Gastroesophageal sphincter (tissue), 4 donors: ENCODE measurements at places on chromosomes 2 and 18. TPM values are rescaled to one million over a fixed set of nuclear protein-coding genes. Genes with fewer than 3 reads are reported as not detected.

DNA sequence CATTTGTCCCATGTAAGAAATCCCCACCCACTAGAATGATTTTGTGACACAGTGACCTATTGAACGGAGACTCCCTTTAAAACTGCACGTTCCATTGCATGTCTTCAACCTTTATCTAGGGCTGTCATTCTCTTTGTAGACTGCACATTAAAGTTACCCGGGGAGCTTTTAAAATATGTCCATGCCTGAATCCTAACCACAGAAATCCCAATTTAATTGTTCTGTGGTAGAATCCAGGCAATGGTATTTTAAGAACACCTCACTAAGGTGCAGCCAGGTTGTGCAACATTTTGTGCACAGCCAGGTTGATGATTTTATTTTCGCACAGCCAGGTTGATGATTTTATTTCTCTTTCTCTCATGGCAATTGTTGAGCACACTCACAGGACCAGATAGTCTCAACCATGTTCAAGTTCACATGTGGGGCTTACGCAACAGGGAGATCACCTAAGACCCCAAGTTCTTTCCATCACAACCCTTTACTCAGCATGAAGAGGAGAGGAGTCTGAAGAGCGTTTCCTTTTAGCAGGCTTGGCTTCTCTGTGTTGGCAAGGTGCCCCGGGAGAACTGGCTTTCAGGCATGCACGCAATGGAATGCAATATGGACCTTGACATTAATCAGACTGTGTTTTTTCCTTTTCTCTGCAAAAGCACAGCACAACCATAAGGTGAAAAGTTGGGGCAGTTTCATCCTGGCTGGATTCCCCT lies 467.3 kb upstream of the ETAA1 start:
- ATAC-seq, result peak; percentile 36

GRCh38 chr2:233428008-233428407 lies 73.7 kb downstream of the DGKD start:
- no peak for ATAC-seq

GRCh38 chr18:22493255-22493654 lies 75.5 kb upstream of the CTAGE1 start:
- ATAC-seq, result no peak

GRCh38 chr2:236988690-236989624 lies 96.7 kb upstream of the COPS8 start:
- peak; percentile 91 for ATAC-seq

DNA sequence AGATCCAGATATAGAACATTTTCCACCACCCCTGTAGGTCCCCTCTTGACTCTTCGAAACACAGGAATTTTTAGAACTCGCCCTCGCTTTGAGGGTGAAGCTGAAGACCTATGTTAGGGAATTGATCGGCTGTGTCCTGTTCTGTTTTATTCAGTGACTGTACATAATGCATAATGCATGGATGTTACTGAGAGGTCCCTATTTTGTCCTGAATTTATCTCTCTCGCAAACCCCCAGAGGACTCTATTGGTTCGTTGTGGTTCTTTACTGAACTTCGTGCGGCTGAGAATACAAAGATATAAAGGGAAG lies 431 bp upstream of the EIF5B start:
- ATAC-seq, result peak; percentile 0

- ATAC-seq, result no peak
These were observed 95.3 kb upstream of the ALKAL2 start for GRCh38 chr2:383178-383577.

DNA sequence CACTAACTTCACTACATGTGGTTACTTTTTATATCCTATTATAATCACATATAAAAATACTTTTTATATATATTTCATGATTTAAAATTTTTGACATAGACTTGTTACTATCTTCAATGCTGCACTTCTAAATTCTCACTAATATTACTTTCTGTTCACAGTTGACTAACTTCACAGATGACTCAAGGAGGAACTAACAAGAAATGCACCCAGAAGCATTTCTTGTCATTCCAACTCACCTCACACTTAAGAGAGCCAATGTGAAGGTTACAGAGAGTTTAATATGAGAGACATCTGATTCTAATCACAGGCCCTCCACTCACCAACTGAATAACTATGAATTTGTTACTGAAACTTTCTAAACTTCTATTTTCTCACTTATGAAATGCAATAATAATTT lies 399.8 kb upstream of the SLC8A1 start:
- ATAC-seq, result no peak

- no peak for ATAC-seq
These were observed 76.2 kb upstream of the EFEMP1 start for GRCh38 chr2:55999790-56000189.

DNA sequence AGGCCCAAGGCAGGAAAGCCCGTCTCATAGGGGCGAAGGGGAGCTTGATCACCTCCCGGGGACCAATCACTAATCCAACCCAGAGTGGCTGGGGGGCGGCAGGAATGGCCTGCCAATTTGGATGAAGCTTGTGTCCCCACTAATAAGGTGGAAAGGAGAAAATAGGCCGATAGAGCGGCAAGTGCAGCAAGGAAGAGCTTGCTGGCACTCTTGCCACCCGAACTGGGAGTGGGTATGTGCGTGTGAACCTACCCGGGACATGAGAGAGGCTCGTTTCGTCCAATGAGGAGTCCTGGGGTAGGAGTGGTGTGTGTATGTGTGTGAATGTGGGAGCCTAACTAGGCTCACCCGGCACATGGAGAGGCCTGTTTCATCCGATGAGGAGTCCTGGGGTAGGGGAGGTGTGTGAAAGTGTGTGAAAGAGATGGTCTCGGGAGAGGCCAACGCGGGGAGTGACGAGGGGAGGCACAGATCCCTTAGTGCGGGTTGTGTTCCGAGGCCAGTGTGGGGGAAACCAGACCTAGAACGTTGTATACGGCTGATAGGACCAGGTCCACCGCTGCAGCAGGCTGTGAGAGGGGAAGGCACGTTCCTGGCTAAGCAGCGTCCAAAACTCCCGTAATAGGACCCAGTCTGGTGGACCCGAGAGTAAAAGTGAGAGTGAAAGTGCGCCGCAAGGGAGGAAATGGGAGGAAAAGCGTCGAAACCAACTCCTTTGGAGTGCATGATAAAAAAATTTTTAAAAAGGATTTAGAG lies 47.1 kb upstream of the SELENOI start:
- peak; percentile 78 for ATAC-seq

DNA sequence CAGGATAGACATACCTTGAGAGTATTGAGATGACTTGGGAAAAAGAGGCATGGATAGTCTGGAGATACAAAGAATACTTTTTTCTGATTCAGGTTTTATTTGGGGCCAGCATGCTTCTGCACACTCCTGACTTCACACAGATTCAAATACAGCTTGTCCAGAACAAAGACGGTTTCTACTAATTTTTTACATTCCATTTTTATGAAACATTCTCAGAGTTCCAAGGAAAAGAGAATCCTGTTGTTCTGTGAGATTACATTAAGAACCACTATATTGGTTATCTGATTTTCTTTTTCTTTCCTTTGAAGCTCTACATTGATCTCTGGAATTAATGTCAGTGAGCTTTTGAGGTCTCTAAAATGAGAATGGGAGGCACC lies 41.0 kb downstream of the PTPRM start:
- no peak for ATAC-seq

DNA sequence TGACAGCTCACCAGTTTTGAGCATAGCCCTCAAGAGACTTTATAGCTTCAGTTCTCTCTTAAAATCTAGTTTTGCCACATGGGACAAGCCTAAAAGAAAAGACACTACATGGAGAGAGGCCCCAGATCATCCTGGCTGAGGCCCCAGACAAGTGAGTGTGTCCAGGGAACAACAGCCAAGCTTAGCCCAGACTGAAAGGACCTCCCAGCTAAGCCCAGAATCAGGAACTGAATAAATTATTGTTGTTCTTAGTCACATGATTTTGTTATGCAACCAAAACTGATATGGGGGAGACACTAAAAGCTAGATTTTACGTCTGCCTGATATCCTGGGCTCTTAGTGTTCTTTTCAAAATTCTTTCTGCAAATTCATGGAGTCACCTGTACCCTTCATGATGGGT lies 29.3 kb upstream of the LBH start:
- peak; percentile 69 for ATAC-seq

DNA sequence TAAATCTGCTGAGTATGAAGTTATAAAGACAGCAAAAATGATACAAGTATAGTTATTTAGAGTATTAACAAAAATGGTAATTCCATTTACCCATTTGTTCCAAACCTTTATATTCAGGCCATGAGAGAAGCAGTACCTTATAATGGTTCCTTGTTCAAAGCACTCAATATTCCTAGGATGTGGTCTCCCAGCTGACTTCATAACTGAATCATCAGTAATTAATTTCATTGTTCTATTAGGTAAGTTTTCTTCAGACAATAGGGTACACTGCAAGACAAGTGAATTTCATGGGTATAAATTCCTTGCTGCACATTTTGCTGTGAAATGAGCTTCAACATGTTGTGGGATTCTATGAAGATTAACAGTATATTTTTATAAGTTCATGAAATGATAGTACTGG lies 550.8 kb upstream of the ZEB2 start:
- ATAC-seq, result no peak

DNA sequence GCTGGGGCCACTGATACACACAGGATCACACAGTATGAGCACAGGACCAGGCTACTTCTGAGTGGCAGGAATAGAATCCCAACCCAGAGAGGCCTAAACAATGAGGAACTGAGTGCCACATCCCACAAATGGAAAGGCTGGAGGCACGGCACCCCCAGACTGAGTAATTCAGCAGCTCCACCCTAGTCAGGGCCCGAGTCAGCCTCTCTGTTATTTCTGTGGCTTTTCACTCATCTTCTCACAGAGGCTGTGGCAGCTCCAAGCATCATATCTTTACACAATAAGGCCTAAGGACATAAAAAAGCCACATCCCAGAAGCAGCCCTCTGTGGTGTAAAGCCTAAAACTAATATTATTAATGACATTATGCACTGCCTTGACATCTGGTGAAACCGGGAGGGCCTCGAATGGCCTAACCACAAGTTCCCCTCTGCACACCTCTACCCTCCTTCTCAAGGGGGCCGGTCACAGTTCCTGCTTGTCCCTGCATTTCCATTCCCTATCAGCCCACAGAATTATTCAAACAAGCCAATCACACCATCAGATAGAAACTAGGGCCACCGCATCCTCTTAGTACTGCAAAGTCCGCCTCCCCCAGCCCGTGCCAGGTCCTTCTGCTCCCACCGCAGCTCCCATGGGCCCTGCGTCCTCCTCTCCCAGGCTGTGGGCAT lies 12.5 kb upstream of the MAL start:
- no peak for ATAC-seq

- ATAC-seq, result no peak
These were observed 3.3 kb upstream of the MOCOS start for GRCh38 chr18:36183987-36184386.

DNA sequence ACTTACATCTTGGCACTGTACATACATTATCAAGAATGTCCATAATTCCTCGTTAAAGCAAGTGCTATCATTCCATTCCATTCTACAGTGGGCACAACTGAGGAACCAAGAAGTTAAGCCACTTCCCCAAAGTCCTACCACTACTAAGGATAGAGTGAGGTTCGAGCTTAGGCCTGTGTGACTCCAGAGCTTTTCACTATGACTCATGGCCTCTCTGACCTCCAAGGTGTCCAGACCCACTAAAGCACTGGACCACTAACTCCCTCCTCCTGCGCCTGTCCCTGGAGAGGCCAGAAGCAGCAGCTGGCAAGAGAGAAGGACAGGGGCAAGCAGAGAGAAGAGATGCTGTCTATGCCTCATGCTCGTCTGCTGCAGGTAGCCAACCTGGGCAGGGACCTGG lies 117.0 kb downstream of the ZBTB7C start:
- ATAC-seq, result no peak

DNA sequence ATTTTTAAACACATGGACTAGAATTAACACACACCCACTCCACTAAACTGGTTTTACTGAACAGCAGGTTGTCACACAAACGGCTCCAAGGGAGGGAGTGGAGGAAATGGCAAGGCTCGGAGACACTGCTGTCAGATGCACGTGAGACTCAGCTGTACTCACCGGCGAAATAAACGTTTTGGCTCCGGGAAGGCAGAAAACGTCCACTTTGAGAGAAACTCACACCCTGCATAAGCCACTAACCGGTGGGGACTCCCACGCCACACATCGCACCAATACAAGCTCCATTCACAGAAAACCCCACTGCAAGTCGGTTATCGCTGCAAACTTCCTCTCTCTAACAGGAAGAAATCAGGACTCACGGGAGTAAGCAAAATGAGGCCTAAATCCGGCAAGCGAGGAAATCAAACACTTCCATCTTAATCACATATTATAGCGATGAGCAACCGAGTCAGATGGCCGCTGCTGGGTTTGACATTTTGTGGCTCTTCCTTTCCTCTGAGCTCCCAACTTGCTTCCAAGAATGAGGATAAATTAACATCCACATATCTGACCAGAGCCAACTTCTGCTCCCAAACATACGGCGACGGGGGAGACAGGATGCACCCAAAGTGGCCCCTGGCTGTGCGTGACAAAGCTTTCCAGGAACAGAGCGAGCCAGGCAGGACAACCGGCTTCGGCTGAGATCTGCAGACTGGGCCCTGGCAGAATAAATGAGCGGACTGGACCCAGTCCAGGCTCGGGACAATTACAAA lies 63.5 kb downstream of the HDAC4 start:
- ATAC-seq, result no peak

GRCh38 chr2:62321380-62322289 lies 125.7 kb downstream of the B3GNT2 start:
- ATAC-seq, result no peak

GRCh38 chr2:174970092-174970491 lies 35.1 kb downstream of the CHN1 start:
- no peak for ATAC-seq

DNA sequence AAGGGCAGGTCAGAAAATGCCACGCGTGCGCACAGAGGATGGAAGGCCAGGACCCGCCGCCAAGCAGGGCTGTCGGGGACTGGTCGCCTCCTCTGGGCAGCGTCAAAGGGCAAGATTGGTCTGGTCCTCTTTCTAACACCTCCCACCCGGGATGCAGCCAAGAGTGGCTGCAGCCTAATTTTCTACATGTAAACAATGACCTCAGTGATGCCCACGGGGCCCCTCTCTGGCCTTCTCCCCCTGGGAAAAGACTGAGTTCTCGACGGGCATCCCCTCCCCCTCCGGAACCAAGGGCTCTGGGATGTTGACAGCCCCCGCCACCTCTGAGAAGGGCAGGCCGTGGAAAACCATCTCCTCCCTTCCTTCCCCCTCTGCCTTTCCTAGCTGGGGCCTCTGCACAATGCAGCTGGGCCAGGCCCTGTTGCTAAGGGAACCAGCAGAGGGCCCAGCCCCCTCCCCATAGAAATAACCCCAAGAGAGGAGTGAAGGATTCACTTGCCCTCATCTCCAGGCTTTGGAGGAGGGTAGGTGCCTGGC lies 80.0 kb upstream of the ZNF532 start:
- no peak for ATAC-seq

Gene TET3
- 6.3 TPM for total RNA-seq

Gene CYP27A1
- total RNA-seq, result 26.0 TPM

Gene UGT1A10
- 0.16 TPM for total RNA-seq

Gene RND3
- 57.2 TPM for total RNA-seq

Gene HDAC4
- total RNA-seq, result 90.9 TPM

Gene AFF3
- 15.4 TPM for total RNA-seq

Gene ALPP
- not detected for total RNA-seq

Gene PLCD4
- 4.4 TPM for total RNA-seq

Gene ACADL
- 0.58 TPM for total RNA-seq

Gene PFN4
- 0.94 TPM for total RNA-seq

Gene CPLX4
- total RNA-seq, result not detected

Gene GBX2
- total RNA-seq, result not detected
